ENCODE measurements at places on chromosomes 5 and 9.
A peak's percentile ranks its signal among the peaks of the same experiment; 100 is the strongest.

DNA sequence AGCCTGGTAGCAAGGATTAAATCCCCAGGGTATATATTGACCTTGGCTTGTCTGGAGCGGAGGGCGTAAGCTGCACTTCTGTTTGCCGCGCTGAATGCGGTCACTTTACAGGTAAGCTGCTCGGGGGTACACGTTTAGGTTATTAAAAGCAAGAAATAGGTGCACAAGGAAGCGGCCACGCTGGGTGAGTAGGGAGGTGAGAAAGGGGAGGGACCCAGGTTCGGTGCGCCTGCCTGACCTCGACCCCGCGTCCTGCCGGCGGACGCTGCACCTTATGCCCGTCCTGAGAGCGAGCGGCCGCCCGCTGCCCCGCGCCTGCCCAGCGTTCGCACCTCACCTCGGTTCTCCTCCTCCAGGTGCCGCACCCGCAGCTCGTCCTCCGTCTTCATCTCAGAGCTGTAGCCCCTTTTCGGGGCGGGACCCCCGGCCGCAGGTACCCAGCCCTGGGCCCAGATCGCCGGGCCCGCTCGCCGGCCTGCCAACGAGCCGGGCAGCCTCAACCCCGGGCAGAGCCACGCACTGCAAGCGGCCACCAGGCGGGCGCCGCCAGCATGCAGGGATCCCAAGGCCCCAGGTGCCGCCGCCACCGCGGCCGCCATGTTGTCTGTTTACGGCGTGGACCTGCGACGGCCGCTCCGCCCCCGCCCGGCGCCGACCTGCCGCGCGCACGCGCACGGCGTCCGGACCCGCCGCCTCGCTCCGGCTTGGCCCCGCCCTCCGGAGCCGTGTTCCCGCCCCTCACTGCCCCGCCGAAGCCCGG, at the start of gene AUH:
Gene AUH, minus strand, starts transcription at position 628 of the 760 bp plus-strand sequence. Its CDS starts 29 bp downstream, at position 599.
- peak; percentile 72 for DNase-seq

GRCh38 chr5:111535879-111536549, 23.7 kb upstream of the STARD4 start:
- DNase-seq: no peak

DNA sequence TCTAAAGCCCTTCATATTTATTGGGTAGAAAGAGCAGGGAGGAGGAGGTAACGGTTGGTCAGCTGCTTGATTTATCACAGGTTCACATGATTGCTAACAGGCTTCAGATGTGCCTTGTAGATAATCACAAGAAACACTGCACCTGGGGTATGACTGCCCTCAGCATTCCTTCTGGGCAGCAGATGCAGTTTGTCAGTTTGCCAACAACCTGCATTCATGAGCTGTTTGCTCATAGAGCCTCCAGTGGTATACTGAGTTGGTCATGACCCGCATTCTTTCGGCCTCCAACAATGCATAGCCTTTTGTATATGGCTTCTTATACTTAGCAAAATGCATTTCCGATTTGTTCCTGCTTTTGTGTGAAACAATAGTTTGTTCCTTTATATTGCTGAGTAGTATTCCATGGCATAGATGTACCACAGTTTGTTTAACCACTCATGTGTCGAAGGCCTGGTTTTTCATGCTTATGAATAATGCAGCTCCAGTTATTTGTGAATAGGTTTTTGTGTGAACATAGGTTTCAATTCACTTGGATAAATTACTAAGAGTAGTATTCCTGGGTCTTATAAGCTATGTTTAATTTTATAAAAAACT, 83.6 kb downstream of the ARHGEF28 start:
- DNase-seq: no peak

GRCh38 chr5:68534956-68535520, 319.5 kb downstream of the PIK3R1 start:
- DNase-seq: no peak

DNA sequence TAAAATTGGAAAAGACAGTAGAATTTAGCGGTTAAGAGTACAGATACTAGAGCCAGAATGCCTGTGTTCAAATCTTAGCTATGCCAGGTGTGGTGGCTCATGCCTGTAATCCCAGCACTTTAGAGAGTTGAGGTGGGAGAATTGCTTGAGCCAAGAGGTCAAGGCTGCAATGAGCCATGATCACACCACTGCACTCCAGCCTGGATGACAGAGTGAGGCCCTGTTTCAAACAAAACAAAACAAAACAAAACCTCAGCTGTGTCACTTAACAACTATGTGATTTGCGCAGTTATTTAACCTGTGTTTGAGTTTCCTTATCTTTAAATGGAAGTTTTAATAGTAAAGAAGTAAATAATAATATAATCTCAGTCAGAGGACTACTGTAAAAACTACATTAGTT, 68.3 kb downstream of the TBCA start:
- no peak for DNase-seq

GRCh38 chr9:5854063-5854790, 21.3 kb upstream of the ERMP1 start:
- no peak for DNase-seq

DNA sequence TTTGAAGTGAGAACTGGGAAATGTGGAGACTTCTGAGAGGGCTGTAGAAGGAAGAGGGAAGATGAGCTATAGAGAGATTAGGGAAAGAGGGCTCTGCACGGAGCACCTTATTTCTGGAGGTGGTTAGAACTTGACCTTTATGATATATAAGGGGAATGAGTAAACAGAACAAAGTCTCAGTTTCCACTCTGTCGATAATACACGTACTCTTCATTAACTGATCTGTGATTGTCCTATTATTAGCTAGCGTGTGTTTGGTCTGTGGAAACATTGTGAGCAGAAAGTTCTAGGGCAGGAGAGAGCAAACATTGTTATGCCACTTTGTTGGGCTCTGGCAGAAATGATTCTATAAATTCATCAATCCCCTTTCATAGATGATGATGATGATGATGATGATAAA, 118.5 kb downstream of the UGCG start:
- no peak for DNase-seq
